ENCODE measurements at places on chromosomes 3 and 15. TPM values are rescaled to one million over a fixed set of nuclear protein-coding genes. Genes with fewer than 3 reads are reported as not detected.

The GOLGA6A gene
- not detected for total RNA-seq

The COL6A5 gene
- 0.08 TPM for total RNA-seq

The ITIH4 gene
- total RNA-seq = 45.3 TPM

The TMEM115 gene
- total RNA-seq = 49.3 TPM

The RHCG gene
- 1.1 TPM for total RNA-seq

The QTRT2 gene
- 18.3 TPM for total RNA-seq

The GOLGA8O gene
- total RNA-seq = 0.73 TPM

The UCN2 gene
- 0.08 TPM for total RNA-seq

The CHMP2B gene
- total RNA-seq = 79.3 TPM

The TATDN2 gene
- total RNA-seq = 22.6 TPM

The DHX30 gene
- total RNA-seq = 52.0 TPM

The DTX3L gene
- 27.7 TPM for total RNA-seq

The SNTN gene
- not detected for total RNA-seq

The ZNF148 gene
- total RNA-seq = 35.7 TPM
